ENCODE measurements at places on chromosomes 13 and 19.

DNA sequence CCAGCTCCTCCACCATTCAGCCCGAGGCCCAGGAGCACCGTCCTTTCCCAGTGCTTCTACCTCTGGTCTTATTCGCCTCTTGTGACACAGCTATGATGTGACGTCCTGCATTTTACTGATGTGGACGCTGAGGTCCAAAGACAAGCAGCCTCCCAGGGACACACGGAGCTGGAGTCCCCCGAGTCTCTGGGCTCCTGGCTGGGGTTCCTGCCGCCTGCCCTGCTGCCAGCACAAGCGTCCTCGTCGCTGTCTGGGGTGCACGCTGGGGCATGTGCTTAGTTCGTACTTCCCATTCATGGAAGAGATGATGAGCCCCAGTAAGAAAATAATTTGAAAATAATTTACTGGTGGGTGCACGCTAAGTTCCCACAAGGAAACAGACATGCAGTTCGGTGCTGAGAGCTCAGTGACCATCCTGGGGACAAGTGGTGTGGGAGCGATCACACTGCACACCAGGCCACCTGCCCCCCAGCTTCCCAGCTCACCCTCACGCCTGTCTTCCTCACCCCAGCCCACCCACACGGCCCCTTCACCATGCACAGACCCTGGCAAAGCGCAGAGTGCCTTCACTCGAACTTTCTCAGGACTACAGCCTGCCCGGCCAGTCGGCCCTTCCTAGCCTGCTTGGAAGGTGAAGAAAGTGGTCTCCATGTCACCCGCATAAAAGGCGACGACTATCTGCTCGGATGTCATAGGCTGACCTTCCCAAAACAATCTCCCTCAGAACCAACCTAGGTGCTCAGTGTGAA is 14.2 kb upstream of the CFAP97D2 start:
- DNase-seq = no peak

DNA sequence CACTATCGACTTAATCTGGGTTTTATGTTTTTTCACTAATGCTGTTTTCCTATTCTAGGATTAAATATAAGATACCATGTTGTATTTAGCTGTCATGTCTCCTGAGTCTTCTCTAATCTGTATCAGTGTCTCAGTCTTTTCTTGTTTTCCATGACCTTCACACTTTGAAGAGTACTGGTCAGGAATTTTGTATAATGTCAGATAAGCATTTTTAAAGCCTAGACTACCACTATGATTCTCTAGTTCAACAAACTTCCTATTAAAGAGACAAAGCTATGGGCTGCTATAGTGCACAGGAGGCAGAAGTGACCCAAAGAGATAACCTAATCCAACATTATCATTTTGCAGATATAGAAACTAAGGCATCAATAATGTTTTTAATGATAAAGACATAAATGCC is 63.0 kb upstream of the ZDHHC20 start:
- DNase-seq = no peak

DNA sequence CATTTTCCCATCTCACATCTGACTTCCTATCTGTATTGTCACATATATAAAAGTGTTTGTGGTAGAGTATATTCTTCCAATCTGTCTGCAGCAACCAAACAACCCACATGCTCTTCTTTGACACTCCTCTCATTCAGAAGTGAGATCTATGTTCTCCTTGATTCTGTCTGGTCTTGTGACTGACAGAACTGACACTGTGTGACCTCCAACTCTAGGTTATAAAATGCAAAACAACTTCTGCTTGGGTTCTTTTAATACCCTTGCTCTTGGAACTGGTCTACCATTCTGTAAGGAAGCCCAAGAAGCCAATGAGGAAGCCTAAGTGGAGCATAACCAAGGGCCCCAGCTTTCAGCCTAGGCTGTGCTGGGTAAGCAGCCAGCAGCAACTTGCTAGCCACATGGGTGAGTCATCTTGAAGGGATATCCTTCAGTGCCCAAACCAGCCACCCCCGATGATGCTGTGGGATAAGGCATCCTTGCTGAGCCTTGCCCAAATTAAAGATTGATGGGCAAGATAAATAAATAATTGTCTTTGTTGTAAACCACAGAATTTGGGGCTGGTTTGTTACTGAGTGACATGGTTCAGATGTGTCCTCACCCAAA is 18.4 kb upstream of the ITM2B start:
- DNase-seq = no peak

DNA sequence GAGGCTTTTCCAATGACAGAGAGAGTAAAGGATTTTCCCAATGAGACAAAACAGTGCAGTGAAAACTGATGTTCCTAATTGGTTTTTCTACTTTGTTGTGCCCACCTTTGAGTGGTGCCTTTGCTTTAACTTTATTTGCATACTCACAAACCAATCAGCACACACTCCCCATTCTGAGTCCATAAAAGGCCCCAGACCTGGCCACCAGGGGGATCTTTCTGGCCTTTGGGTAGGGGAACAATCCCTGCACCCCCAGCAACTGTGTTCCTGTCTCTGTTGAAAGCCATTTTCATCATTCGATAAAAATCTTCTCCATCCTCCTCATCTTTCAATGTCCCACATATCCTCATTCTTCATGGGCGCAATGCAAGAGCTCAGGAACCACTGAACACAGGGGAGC is 252.8 kb downstream of the B3GLCT start:
- DNase-seq = no peak

DNA sequence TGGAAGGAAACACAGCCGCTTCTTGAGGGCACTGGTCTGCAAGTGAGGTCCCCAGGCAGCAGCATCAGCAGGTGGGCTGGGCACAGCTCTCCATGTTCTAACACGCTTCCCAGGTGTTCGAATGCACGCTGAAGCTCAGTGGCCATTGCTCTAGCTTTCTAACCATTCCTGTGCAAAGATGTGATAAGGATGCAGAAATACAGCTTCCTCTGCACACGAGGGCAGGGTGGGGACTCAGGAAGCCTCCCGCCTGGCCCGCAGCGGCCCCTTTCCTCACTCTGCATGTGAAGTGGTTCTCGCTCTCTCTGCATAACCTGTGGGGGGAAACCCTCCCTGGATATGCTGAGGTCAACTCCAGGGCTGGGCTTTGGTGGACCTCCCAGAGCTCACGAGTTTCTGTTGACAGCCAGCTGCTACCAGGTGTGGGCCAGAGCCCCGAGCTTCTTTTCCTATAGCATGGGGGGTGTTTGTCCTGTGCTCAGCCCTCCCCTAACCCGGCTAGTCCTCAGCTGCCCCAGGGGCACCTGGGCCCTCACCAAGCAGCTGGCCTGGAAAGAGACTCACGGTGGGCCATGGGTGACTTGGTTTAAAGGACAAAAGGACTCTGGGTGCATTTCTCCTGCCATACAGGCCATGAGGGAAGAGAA is 168.2 kb downstream of the TEX29 start:
- no peak for DNase-seq

DNA sequence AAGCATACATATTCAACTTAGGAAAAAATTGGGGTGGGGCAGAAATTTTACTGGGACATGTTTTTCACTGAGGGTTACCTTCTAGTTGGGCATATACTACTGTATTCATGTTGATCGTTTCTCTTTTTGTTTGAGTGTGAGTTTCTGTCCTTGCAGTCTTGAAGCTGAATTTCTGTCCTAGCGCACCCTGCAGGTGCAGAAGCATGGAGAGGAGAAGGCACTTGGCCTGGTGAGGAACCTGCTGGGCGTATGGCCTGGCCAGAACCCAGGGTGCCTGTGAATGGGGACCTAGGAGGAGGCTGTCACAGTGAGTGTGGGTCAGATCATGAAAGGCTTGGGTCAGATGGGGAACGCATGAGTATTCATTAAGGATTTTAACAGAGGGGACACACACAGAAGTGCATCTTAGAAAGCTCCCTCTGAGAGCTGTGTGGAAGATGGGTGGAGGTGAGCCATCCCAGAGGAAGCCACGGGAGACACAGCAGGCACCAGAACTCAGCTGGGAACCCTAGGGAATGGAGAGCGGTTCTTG is 36.8 kb downstream of the SERP2 start:
- DNase-seq = no peak

GRCh38 chr13:50936679-50937078 is 27.1 kb downstream of the RNASEH2B start:
- DNase-seq = no peak

- DNase-seq = no peak
Observed at GRCh38 chr19:17482877-17483604, 12.7 kb downstream of the SLC27A1 start.

GRCh38 chr19:32887572-32888215 is 18.1 kb upstream of the SLC7A9 start:
- no peak for DNase-seq

DNA sequence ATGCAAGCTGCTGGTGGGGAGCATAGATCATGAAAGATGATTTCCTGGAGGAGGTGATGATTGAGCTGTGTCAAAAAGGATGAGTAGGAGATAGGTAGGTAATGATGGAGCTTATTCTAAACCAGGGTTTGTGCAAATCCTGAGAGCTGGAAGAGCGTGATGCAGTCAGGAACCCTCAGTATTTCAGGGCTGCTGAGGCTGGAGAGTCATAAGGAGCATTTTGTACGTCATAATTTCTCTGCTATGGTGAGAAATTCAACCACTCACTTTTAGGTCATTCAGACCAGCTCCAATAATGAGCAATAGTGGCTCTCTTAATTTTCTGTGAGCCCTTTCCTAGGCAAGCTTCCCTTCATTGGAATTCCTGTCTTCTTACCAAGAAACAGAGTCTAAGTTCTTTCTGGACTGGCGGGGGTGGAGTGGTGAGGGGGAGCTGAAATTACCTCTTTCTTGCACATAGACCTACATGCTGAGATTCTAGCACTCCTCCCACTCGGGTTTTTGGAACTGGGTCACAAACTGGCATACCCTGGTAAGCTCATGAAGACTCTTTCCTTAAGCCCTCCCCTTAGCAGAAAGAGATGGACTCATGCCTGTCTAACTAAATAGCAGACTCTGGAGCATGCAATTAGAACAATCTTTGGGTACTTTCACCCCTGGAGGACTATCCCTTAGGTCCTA is 62.2 kb upstream of the MYCBP2 start:
- no peak for DNase-seq

DNA sequence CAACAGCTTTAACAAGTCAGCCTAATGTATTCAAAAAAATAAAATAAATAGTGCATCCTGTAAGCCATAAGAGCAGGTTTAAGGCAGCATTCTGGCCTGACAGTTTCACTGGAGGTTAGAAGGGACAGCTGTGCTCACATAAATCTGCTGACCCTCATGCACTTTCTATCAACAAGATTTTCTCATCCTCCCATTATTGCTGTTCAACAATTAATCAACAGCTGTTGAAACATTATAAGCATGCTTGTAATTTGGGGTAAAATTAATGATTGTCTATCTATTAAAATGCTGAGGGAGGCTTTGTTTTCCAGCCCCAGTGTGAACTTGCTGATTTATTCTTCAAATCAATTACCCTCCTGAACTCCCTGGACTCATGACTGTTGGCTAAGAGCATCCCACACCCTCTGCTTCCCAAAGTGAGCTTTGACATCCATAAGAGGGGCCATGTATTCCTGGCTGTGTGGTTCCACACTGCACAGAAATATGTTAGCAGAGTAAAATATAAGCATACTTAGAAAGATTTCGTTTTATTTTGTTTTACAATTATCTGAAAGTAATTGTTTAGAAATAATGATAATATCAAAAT is 492.4 kb downstream of the EFNB2 start:
- DNase-seq = no peak

- no peak for DNase-seq
Observed at GRCh38 chr19:12199757-12200419, 37.0 kb downstream of the ZNF136 start.

DNA sequence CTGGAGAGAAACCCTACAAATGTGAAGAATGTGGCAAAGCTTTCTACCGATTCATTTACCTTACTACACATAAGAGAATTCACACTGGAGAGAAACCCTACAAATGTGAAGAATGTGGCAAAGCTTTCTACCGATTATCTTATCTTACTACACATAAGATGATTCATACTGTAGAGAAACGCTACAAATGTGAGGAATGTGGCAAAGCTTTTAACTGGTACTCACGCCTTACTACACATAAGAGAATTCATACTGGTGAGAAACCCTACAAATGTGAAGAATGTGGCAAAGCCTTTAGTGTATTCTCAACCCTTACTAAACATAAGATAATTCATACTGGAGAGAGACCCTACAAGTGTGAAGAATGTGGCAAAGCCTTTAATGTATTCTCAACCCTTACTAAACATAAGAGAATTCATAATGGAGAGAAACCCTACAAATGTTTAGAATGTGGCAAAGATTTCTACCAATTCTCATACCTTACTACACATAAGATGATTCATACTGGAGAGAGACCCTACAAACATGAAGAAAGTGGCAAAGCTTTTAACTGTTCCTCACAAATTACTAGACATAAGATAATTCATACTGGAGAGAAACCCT is 12.9 kb upstream of the ZNF493 start:
- no peak for DNase-seq

DNA sequence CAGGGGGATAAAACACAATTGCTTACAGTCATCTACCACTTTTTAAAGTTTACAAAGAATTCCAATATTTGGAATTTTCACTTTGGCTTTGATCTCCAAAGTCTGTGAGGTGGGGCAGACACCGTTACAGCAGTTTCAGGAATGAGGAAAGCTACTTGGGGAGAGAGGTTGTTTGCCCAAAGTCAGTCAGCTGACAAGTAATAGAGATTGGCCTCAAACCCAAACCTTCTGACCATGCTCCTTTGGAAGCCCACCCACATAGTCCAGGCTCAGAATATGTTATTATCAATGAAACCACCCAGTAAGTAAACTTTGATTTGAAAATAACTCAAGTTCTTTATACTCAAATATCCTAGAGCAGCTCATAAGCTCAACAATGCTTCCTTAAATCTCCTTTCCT is 29.0 kb downstream of the RXFP2 start:
- DNase-seq = no peak

GRCh38 chr19:58332697-58333096 is 5.9 kb downstream of the ZSCAN22 start:
- DNase-seq = no peak

- DNase-seq = no peak
Observed at GRCh38 chr13:75715601-75716523, 79.7 kb downstream of the LMO7 start.

GRCh38 chr19:29285878-29286277 is 72.9 kb upstream of the UQCRFS1 start:
- no peak for DNase-seq

DNA sequence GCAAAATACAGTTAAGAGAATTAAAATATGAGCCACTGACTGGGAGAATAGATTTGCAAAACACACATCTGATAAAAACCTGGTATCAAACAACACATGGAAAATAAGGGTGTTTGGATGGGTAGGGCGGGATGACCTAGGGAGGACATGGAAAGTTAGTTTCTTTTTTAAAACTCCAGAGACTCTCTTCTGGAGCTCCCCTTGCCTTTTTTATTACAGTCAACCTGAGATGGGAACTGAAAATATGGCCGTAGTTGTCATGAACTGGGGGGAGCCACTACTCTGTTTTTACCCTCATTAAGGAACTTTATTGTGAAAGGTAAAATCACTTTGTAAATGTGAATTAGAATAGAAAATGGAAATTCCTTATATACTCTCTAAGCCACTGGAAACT is 113.0 kb downstream of the ATP11A start:
- DNase-seq = no peak

GRCh38 chr19:35249848-35250711 is 1.3 kb downstream of the LSR start:
- peak; percentile 57 for DNase-seq
